Lung microvascular endothelial cell (primary cell): ENCODE measurements at places on chromosomes 3 and 15. TPM values are rescaled to one million over a fixed set of nuclear protein-coding genes. Genes with fewer than 3 reads are reported as not detected.
A peak's percentile ranks its signal among the peaks of the same experiment; 100 is the strongest.

DNA sequence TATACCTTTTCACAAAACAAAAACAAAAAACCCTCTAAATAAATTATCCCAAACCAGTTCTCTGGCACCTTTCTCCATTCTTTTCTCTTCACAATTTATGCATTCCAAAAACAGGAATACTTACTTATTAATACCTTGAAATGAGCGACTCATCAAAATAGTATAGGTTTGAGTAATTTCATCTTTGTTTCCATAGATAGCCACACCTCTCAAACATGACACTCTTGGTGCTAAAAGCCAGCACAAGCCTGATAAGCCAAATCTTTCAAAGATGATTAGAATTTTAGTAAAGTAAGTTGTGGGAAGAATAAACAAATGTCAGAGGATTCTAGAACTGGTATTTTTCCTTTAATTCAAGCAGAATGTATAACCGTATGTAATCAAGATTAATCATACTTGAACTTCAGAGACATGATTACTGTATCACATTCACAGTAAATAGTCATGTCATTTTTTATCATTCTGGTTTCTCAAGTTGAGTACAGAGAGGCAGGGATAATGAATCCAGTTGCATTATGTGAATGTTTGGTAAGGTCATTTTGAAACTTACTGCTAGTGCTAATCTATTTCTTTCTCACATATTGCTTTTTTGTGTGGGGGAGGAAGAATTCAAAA is 12.1 kb upstream of the WDR5B start:
- no peak for DNase-seq

SNX1 gene
- total RNA-seq = 24.6 and 32.5 TPM in 2 replicates

CELF6 gene
- 0.20 TPM in 1 of 2 replicates, not detected in the other for total RNA-seq

TIMP4 gene
- 0.40 and 0.65 TPM in 2 replicates for total RNA-seq

DNA sequence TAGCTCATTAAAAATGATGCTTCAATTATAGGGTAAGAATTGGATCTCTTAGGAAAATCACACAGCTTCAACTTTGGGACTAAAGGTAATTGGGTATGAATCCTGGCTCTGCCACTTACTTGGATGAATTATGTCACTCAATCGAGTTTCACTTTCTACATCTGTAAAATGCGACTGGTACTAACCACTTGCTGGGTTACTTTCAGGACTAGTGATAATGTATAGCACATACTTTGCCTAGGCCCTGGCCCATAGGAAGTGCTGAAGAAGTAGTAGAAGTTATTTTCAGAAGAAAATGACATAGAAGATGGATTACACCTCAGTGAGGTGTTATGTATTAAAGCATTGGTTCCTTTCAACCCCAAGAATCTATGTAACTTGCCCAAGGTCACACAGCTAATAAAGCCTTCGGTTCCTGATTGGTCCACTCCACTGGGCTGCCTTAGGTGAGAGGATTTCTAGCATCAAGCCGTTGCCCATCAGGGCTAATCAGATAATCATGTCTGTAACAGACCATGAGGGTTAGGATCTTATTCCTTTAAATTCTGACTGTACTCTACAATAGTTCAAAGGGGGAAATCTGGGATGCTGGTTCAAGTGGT is 29.4 kb upstream of the AP4E1 start:
- no peak for DNase-seq

DNA sequence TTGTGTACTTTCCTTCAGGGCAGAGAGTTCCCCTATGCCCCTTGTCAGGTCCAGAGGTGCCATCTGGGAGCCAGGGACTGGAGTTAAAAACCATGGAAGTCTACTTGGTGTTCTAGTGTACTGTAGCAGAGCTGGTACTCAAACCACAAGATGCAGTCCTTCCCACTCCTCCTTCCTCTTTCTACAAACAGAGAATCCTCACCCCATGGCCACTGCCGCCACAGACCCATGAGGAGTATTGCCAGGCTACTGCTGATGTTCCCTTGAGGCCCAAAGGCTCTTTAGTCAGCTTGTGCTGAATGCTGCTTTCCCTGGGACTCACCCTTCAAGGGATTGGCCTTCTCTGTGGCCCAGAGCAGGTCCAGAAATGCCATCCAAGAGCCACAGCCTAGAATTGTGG is 229.2 kb upstream of the ZPLD1 start:
- no peak for DNase-seq

DNA sequence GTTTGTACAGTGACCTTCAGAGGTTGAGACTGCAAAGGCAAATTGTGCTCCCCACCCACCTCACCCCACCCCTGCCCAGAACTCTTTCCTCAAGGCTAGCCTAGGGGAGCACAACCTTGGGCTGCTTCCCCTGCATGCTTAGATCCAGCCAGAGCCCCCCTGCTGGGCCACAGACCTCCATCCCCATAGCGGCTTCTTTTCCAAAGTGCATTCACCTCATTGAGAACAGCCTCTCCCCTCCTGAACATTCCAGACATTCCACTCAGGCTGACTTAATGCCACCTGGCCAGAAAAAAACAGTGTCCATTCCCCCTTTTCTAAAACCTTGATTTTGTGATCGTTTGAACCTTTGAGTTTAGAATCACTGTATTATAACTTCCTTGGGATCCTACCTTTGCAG is 124.4 kb upstream of the TOPAZ1 start:
- DNase-seq = no peak

- no peak for DNase-seq
Observed at GRCh38 chr3:194446754-194447153, 40.0 kb downstream of the ATP13A3 start.

GRCh38 chr15:79952329-79952728 is 18.7 kb downstream of the BCL2A1 start:
- no peak for DNase-seq

ROBO2 gene
- total RNA-seq = not detected in 2 replicates

SHC4 gene
- total RNA-seq = under 0.01 and 0.22 TPM in 2 replicates

- peak; percentile 27 for DNase-seq
Observed at GRCh38 chr3:49519916-49520385, 34.3 kb upstream of the BSN start.

DNA sequence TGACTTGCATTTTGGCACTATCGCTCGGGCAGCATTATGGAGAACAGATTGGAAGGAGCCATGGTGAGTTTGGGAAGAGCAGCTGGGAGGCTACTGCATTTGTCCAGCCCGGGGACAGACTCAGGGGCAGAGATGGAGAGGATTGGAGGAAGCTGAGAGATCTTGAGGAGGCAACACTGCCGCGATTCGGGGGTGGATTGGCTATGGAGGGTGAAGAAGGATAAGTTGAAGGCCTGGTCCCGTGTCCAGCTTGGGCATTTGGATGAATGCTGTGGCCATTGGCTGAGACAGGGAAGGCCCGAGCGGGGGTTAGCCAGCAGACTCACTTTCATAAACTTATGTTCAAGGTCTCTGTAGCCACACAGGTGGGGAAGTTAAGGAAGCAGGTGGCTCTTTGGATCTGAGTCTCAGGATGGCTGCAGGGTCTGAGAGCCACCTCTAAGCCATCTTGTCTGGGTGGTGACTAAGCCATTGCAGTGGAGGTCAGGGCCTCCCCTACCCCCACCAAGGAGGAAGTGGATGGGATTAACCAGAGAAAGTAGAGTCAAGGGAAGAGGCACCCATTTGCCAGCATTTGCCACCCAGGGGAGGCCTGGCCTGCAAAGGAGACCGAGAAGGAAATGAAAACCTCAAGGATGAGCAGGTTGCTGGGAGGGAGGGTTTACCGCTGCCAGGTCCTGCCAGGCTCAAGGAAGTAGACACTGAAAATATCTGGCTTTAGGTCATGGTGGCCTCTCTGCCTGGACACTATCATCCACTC is 144.0 kb upstream of the TLE3 start:
- DNase-seq = no peak

- DNase-seq = no peak
Observed at GRCh38 chr3:72753495-72753894, 94.8 kb downstream of the SHQ1 start.

GRCh38 chr3:64352639-64352992 is 127.3 kb upstream of the PRICKLE2 start:
- DNase-seq = no peak

GRCh38 chr15:30918366-30918765 is 14.7 kb downstream of the FAN1 start:
- DNase-seq = no peak

MESP2 gene
- total RNA-seq = not detected in 2 replicates

GRCh38 chr3:113885050-113885449 is 46.5 kb downstream of the GRAMD1C start:
- no peak for DNase-seq

DNA sequence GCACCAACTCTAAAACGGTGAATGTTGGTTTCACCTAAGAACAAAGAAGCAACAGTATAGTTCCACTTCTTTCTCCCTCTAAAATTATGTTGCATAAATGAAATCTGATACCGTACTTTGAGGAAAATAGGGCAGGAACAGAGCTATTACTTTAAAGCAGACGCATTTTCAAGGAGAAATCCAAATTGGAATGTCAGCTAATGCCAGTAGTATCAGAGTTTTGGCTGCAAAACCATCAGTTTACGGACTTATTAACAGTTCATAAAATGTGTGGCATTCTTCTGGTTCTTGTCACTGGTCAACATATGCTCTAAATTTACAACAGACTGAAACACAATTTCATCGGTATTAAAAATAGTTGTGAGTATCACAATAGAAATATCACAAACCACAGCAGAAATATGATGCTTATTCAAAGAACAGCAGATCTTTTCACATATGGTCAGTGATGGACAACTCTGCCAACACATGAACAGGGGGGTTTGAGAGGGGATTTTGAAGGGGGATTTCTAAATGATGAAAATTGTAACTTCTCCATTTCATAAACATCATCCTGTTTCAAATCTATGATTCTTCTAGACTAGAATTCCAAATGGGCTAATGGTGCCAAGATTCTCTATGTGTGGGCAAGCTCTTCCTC is 38.7 kb upstream of the ROBO2 start:
- no peak for DNase-seq

DNA sequence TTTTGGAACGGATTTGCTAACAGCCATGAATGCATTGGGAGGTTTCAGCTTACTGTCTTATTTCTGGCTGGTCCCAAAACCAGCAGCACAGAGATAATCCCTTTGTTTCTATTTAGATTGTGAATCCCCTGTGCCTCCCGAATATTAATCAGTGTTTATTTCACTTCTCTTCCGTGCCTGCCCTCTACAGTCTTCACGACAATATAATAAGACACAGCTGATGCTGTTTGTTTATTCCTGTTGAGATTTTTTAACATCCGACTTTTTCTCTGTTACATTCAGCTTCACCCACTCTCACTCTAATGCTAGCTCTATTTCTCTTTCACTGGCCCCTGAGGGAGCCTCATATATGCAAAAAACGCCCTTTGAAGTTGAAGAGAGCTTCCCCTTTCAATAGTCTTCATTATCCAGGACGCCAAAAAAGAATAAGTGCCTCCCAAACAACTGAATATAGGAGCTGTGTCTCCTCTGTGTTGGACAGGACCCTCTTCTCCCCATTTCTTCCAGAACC is 995.3 kb downstream of the ROBO2 start:
- no peak for DNase-seq

ITIH4 gene
- total RNA-seq = 0.22 and 0.40 TPM in 2 replicates

- peak; percentile 59 for DNase-seq
Observed at GRCh38 chr3:102089904-102090720, 240.8 kb downstream of the NFKBIZ start.

DNA sequence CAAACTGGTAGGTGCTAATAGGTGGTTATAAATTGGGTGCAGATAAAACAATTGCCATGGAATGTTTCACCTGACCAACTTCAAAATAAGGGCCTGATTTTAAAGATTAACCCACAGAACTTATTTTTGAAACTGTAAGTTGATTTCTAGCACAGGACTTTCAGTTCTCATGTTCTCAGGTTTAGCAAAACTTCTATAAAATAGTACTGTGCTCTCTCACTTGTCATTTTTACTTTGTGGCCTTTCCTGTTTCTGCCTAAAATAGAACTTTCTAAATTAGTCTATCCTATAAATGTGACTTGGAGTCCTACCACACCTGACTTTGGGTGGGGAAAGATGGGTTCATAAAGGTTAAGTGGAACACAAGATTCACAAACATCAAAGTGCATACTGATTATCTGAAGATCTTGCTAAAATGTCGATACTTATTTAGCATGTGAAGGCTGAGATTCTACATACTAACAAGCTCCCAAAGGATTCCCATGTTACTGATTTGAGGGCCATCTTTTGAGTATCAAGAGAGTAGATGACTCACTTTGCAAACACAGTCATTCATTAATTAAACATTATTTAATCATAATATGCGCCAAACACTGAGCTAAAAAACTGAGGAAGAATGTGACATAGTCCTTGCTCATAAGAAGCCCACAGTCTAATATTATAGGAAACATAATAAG is 38.6 kb downstream of the BTLA start:
- no peak for DNase-seq

DNA sequence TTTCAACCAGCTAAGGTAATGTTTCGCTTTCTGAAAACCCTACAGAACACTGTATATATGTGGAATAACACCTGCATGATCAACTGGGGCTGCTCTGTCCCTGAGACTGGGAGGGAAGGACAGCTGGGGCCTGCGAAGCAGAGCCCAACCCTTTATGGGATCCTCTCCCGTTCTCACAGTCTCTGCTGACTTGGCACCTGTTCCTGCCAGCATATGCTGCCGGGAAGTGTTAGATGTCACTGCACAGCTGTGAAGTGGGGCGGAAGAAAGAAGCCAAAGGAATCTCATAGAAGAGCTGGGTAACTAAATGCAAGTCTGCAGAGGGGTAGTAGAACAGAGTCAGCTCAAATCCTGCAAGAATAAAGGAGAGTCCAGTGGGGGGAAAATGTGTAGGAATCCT is 29.6 kb downstream of the LRRC3B start:
- DNase-seq = no peak

- DNase-seq = peak; percentile 96
Observed at GRCh38 chr3:177615015-177615414, 417.7 kb upstream of the TBL1XR1 start.

- no peak for DNase-seq
Observed at GRCh38 chr3:168574455-168575158, 478.9 kb upstream of the GOLIM4 start.

DNA sequence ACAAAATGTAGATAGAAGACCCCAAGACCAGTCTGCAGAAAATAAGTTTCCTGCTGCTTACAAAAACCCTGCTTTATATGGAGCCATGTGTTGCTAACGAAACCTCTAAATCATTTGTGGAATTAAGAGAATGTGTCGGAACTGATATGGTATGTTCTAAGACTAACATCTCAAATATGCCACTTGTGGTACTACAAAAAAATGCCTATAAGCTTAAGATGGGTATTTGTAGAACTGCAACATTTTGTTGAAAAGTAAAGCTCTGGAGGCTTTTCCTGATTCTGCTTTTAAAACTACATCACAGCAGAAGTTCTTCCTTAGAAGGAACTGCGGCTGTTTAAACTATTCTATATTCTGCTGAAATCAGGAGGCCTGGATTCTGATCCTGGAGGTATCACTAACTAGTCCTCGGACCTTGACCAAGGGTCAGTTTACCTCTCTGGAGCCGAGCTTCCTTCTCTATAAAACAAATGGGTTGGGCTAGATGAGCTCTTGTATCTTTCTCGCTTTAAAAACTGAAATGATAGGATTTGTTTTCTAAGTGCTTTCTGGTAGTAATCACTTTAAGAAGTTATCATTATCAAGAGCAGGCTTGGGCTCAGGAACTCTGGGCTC is 74.9 kb downstream of the RAD18 start:
- no peak for DNase-seq

- no peak for DNase-seq
Observed at GRCh38 chr3:24154781-24155180, 209.7 kb downstream of the NR1D2 start.

TMEM207 gene
- not detected in 2 replicates for total RNA-seq

RAB6B gene
- total RNA-seq = 0.65 and 2.2 TPM in 2 replicates

- no peak for DNase-seq
Observed at GRCh38 chr3:152865668-152866245, 30.8 kb downstream of the P2RY1 start.

GRCh38 chr3:74041068-74041675 is 416.4 kb upstream of the PDZRN3 start:
- no peak for DNase-seq
